ENCODE measurements at places on chromosomes 4 and X.

DNA sequence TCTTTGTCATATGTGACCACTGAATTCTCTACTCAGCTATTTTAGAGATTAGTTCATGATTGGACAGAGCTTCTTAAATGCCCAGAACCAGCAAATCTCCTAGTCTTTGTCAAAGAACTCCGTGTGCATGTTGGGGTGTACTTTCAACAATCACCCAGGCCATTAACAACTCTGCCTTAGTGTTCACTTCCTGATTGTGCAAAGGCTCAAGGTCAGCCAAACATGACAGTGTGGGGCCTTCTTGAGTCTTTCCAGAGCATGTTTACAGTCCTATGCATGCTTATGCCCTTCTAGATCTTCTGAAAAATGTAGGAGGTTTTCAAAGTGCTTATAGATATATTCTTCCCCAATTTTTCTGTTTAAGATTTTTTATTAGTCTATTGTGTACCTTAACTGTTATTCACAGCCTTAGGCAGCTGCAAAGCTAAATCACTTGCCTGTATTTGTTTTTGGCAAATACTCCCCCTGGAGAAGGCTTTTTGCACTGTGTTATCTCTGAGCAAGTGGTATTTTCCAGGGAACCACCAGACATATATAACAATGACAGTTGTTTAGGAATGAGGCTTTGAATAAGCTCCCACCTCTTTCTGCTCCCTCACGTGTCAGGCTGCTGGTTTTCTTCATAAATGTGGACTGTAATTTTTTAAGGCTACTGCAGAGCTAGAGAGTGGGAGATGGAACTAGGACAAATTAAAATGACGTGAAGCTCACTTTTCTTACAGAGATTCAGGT, 24.0 kb upstream of the DRP2 start:
- no peak for DNase-seq

- DNase-seq: no peak
These were observed 46.3 kb upstream of the LEF1 start for GRCh38 chr4:108215055-108215454.

- no peak for DNase-seq
These were observed 357 bp upstream of the IGBP1 start for GRCh38 chrX:70132877-70133302.

- DNase-seq: no peak
These were observed 23.1 kb upstream of the MAGED1 start for GRCh38 chrX:51870354-51870753.

DNA sequence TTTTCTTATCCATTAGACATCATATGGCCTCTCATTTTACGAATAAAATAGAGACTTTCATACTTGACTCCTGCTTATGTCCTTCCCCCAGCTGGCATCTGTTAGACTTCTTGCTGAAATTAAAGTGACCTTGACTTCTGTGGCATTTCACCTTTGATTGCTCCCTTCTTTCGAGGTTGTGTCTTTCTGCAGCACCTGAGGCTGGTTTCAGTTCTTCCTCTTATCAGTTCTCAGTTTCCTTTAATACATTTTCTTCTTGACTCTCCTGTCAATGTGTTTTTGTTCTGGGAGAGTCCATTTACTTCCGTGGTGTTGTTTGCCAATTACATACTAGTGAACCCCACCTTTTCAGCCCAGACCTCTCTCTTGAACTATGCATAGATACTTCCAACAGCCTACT, 81.6 kb downstream of the RBPJ start:
- DNase-seq: no peak

GRCh38 chr4:43990551-43990950, 458.1 kb downstream of the KCTD8 start:
- DNase-seq: no peak

DNA sequence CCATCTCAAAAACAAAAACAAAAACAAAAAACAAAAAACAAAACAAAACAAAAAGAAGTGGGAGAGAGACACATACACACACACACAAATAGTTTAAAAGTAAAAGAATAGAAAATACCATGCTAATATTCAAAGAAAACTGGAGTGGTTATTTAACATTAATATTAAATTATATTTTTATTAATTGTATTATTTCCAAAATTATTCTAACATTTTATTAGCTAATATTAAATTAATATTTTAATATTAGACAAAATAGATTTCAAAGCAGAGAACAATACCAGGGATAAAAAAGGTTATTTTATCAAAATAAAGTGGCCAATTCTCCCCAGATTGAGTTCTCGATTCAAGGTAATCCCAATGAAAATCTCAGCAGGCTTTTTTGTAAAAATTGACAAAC, 90.9 kb downstream of the NAT8L start:
- no peak for DNase-seq

GRCh38 chr4:150229520-150229919, 151.3 kb downstream of the DCLK2 start:
- no peak for DNase-seq

- no peak for DNase-seq
These were observed 65.9 kb downstream of the LARP7 start for GRCh38 chr4:112702892-112703291.

GRCh38 chr4:72446353-72447055, 122.5 kb downstream of the ADAMTS3 start:
- DNase-seq: no peak

DNA sequence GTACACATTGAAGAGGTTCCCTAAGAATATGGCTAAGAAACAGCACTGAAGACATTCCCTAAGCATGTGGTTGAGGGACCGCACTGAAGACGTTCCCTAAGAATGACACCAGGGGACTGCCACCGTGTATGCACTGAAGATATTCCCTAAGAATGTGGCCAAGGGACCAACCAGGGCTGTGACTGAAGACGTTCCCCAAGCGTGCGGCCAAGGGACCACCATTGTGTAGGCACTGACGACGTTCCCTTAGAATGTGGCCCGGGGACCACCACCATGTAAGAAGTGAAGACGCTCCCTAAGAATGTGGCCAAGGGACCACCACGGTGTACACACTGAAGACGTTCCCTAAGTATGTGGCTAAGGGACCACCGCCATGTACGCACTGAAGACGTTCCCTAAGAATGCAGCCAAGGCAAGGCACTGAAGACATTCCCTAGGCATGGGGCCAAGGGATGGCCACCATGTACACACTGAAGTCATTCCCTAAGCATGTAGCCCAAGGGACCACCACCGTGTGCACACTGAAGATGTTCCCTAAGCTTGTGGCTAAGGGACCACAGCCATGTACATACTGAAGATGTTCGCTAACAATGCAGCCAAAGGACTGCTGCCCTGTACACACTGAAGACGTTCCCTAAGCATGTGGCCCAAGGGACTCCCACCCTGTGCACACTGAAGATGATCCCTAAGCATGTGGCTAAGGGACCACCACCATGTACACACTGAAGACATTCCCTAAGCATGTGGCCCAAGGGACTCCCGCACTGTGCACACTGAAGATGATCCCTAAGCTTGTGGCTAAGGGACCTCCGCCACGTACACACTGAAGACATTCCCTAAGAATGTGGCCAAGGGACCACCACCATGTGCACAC, 22.0 kb downstream of the DHRSX start:
- DNase-seq: no peak

- DNase-seq: no peak
These were observed 29.0 kb downstream of the COQ2 start for GRCh38 chr4:83255584-83255983.

DNA sequence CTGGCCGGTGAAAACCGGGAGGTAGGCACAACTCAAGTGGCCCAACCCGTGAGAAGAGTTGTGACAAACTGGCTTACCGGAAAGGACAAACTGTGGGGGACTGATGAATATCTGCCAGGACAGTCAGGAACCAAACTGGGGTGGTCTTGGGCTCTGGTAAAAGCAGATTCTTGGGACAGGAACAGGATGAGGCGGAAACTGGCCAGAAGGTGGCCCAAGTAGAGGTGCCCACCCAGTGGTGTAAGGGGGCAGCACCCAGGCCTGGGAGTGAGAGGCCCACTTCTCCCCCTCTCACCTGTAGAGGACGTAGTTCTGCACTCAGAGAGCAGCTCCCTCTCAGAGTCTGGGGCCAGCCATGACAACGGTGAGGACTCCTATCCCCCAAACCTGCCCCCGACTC, 5.9 kb downstream of the CCDC120 start:
- DNase-seq: no peak

- DNase-seq: no peak
These were observed 27.8 kb upstream of the FTHL17 start for GRCh38 chrX:31099536-31100090.

DNA sequence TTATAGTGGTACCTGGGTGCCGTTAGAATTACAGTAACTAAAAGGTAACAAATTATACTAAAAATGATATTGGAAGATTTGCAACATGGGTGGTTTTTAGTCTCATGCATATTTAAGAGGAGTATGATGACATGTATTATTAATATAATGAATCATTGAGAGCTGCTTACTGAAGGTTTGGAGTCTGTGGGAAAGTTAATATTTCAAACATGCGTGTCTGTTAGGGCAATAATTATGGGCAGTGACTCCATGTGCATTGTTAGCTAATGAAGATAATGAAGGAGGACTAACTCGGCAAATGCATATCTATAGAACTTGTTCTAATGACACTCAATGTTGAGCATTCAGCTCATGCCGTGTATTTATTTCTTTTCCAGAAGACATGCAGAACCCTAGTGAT, 47.1 kb downstream of the MTHFD2L start:
- DNase-seq: no peak

- no peak for DNase-seq
These were observed 1829.0 kb upstream of the PCDH7 start for GRCh38 chr4:28890949-28891775.

- DNase-seq: no peak
These were observed 15.2 kb downstream of the GUCY1B1 start for GRCh38 chr4:155774033-155774432.

DNA sequence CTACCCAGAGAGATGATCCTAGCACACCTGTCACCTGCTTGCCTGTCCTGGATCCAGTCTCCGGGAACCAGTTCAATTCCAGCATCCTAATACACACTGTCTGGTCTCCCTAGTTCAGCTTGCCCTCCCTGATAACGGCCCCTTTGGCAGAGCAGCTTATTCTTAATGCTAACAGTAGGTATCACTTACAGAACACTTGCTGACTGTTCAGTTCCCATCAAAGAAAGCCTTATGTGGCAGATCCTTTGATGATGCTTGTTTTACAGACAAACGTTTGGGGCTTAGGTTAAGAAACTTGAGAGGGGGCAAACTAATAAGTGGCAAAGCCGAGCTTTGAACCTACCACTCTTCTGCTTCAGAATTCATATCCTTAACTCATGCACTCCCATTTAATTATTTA, 890 bp downstream of the RASSF6 start:
- no peak for DNase-seq

DNA sequence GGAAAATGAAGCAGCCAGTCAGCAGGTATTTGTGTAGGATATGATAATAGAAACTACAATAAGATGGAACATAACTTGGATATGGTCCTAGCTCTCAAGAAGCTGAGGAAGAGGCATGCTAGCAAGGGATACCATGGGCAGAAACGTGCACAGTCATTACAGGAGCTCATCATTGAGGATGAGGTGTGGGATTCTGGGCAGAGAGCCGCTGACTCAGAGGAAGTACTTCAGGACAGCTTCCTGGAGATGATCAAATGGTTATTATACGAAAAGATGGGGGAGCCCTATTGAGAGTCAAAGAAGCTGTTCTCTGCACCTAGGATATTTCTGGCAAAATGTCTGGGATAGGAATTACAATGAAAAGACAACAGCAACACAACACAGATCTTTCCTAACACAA, 116.0 kb upstream of the PDE5A start:
- no peak for DNase-seq

- peak; percentile 48 for DNase-seq
These were observed 48.5 kb upstream of the CYSLTR1 start for GRCh38 chrX:78375894-78376293.

- DNase-seq: peak; percentile 37
These were observed 168.9 kb downstream of the ZNF674 start for GRCh38 chrX:46376246-46376885.

- peak; percentile 10 for DNase-seq
These were observed 327.3 kb downstream of the MAPK10 start for GRCh38 chr4:86032476-86033022.

GRCh38 chrX:131067846-131068745, 9.9 kb downstream of the ARHGAP36 start:
- no peak for DNase-seq

GRCh38 chr4:159065513-159066240, 37.2 kb upstream of the RAPGEF2 start:
- no peak for DNase-seq

GRCh38 chrX:10327651-10328050, 170.9 kb downstream of the CLCN4 start:
- DNase-seq: no peak

- peak; percentile 73 for DNase-seq
These were observed 9.5 kb downstream of the RGS12 start for GRCh38 chr4:3302173-3302785.

GRCh38 chr4:154658680-154659405, 46.4 kb upstream of the FGG start:
- no peak for DNase-seq

Measured in hematopoietic multipotent progenitor cell (in vitro differentiated cells).